ENCODE measurements at places on chromosomes 13 and 19.

DNA sequence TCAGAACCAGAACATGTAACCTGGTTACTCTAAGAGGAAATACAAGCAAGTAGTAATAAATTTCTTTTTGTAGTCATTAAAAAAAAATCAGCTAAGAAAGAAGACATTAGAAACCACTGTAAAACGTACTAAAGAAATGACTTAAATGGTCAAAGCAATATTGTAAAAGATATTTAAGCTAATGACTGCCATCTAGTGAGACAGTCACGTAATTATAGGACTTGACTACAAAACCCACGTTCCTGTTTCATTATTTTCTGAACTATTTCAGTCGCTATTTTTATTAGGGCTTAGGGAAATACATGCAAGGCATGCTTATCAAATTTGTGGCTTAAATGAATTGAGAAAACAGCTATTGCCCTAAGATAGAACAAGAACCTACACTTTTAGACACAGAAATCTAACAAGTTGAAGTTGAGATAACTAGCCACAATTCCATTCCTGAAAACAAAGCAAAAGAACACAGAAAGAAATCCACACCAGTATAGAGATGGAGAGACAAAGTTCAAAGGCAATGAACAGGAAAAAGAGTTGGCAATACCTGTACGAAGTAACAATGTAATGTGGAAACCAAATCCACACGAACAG lies 17.9 kb downstream of the ALG5 start:
- no peak for DNase-seq

GRCh38 chr13:45406421-45406820 lies 11.8 kb downstream of the SLC25A30 start:
- no peak for DNase-seq

DNA sequence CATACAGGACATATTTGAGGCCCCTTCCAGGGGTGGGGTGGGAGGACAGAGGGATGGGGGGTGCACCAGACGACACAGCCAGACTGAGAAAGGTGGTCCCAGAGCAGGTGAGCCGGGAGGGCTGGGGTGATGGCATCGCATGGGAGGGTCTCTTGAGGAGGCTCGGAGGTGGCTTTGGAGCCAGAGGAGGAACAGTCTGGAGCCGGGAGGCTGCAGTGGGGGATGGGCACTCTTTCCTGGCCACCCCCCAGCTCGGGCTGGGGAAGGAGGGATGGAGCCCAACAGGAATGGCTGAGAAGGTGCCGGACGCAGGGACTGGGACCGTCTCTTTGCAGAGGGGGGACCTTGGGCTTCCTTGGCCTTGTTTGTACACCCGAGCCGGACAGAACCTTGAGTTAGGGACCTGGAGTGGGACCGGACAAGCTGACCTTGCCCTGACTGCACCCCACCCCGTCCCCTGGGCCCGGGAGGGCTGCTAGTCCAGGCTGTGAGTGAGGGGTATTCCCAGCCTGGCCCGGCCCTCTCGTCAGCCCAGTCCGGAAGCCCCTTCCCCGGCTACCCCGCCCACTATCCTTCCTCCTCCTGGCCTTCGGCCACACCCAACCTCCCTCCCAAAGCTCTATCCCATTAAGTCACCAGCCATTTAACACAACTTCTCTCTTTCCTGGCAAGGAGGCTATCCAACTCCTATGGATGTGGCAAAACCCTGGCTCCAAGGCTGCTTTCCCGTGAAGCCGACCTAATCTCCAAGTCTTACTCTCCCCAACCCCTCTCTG lies 816 bp upstream of the TBXA2R start:
- no peak for DNase-seq

GRCh38 chr19:31693131-31693932 lies 344.1 kb upstream of the TSHZ3 start:
- DNase-seq, result no peak

GRCh38 chr13:42275506-42275905 lies 3.6 kb downstream of the AKAP11 start:
- no peak for DNase-seq

- no peak for DNase-seq
These were observed 20.8 kb downstream of the LAIR2 start for GRCh38 chr19:54523403-54523802.

- DNase-seq, result no peak
These were observed 42.9 kb downstream of the WASF3 start for GRCh38 chr13:26600343-26600742.

- DNase-seq, result peak; percentile 80
These were observed 43.4 kb downstream of the DHRS12 start for GRCh38 chr13:51760592-51760991.

DNA sequence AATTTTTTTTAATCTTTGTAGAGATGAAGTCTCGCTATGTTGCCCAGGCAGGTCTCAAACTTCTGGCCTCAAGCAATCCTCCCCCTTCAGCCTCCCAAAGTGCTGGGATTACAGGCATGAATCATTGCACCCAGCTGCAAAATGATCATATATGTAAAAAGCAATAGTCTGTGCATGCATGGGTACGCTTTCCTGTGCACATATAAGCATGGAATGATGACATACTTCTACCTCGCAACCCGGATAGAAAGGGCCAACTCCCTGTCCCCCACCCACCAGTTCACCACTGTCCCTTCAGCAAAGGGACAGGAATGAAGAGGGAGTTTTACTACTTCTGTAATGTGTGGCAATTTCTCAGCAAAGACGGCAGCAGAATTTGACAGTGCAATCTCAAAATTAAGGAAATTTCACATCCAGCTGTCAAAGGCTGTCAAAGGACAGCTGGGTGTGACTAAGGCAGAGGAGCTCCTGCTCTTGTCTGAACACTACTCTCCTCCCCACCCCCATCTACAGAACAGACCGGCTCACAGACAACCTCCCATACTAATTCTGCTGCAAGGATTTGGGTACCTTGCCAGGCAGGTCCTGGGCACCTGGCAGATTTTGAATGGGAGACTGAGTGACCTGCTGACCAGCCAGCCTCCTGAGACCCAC lies 95.6 kb downstream of the TSHZ3 start:
- no peak for DNase-seq

- no peak for DNase-seq
These were observed 5.9 kb upstream of the CIRBP start for GRCh38 chr19:1263188-1263587.

- DNase-seq, result no peak
These were observed 102.0 kb downstream of the DCLK1 start for GRCh38 chr13:36029166-36029565.

- no peak for DNase-seq
These were observed 2.9 kb downstream of the TGFB1 start for GRCh38 chr19:41350735-41351338.

GRCh38 chr13:43058318-43058674 lies 34.9 kb downstream of the DNAJC15 start:
- DNase-seq, result no peak

GRCh38 chr13:69970520-69970919 lies 137.1 kb upstream of the ATXN8OS start:
- DNase-seq, result peak; percentile 10

DNA sequence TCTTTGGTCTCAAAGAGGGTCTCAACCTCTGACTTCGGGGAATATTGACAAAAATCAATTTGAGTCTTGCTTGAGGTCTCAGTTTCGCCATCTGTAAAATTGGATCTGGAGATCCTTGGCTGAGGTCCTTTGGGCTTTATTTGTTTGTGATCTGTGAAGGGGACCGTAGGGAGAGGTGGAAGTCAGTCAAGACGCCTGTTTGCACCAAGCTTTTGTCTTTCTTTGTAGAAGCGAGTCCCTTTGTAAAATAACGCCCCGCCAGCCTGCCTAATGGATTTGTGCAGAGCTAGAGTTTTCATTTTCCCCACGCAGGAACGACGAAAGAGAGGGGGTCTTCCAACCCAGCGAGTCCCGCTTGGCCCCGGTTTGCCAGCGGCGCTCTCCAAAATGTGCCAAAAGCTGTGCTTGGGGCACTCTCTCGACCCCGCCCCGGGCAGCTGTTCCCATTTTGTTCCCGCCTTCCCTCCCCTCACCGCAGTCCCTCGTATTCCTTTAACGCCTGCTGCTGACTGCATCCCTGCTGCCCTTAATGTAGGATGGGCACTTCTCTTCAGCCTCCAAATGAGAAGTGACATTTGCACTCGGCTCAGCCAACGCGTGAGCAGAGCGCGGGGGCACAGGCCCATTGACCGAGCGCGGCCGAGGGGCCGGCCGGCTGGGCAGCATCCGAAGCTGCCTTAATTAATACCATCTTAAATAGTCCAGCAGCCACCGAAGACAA lies 13.0 kb downstream of the ZIC5 start:
- no peak for DNase-seq

DNA sequence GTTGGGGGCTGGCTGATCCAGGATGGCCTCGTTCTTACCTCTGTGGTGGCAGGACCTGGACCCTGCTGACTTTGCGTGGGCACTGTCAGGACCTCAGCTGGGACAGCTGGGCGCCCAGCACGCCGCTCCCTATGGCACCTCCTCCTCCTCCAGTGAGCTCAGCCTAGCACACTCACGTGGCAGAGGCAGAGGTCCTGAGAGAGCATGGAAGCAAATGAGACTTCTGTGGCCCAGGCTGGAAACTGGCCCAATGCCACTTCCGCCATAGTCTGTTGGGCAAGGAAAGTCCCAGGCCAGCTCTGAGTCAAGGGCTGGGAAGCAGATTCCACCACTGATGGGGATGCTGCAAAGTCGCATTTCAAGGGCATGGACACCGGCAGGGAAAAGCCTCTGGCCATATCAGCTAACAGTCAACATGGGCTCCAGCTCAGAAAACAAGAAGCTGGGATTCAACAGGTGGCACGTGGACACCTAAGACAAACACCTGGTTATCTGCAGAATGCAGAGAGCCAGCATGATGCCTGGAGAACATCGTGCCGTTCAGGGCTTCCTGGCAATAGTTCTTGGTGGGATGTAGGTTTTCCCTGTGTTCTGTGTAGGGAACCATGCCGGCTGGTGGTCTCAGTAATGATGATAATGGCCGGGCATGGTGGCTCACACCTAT lies 16.7 kb downstream of the MYBPC2 start:
- no peak for DNase-seq

DNA sequence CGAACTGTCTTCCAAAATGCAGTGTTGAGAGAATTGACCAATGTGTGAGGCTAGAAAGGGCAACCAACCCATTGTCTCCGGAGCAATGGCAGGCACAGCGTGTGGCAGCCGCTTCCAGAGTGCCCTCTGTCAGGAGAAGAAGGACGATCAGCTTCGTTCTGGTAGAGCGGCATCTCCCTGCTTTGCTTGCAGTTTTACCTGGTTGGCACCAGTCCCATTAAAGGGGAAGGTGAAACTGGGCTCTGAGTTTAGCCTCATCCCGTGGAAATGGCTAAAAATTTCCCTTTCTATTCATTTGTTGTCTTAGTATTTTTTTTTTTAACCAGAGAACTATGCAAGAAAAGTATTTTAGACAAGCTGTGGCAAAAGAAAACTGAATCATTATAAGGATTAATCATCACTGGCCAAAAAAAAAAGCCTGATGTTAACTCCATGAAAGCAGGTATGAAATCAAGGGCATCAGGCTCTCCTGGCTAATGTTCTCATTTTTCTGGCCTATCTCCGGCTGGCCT lies 81.5 kb upstream of the SLC7A1 start:
- DNase-seq, result no peak

- DNase-seq, result no peak
These were observed 588 bp downstream of the DNASE2 start for GRCh38 chr19:12880551-12881171.

GRCh38 chr19:1447504-1447903 lies 2.4 kb upstream of the APC2 start:
- DNase-seq, result no peak

DNA sequence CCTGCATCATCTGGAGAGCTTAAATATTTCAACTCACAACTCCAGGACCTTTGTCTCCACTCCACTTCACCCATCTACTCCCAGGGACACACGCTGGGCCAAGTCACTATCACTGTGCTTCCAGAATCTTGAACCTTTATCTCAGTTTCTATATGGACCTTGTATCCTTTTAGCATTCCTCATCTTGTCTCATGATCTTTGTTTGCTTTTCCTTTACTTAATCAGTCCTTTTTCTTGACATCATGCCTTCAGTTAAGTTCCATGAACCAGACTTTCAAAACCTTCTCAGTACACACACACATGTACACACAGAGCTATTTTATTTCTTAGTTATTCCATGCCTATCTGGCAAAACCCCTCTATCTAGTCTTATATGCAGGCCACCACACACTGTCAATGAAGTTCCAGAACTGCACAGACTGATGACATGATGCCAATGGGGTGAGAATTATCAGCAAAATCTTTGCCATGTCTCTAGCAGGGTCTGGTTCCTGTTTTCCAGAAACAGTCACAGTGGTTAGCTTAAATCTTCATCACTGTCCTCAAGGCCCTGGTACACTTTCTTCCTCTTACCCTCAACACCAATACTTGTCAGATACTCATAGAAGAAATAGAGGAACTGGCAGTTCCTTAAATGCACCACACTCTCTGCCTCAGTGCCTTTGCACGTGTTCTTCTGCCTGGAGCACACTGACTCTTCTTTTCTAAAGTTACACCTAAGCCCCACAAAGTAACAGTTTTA lies 77.6 kb upstream of the STARD13 start:
- no peak for DNase-seq

DNA sequence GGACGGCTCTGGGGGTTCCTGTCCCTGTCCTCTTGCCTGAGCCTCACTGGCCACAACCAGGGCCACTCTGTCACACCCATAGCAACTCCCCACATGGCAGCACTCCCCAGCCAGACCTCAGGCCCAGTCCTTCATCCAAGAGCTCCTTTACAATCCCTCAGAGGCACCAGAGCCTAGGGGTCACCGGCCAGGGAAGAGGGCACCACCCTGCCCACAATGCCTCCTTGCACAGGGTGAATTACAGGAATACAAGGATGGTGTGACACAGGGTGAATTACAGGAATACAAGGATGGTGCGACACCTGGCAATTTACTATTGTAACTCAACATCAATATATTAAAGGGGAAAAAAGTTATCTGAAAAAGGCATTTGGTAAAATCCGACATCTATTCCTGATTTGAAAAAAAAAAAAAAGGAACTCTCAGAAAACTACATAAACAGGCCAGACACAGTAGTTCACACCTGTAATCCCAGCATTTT lies 16.5 kb downstream of the MIER2 start:
- no peak for DNase-seq

DNA sequence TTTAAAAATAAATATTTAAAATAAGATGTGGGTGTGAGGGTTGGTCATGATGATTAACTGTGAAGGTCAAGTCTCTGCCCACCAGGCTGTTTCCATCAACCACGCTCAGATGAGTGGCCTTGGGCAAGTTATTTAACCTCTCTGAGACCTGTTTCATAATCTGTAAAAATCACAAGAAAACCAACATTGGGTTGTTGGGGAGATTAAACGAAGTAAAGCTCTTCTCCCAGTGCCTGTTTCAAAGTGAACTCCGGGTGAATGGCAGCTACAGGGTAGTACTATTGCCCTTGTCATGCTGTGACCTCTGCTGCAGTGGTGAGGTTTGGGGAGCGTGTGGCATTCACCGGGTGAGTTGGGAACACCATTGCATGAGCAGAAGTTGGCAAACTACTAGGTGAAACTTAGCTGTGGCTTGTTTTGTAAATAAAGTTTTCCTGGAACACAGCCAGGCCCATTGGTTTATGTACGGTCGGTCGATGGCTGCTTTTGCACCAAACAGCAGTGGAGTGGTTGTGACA lies 153.2 kb downstream of the USP12 start:
- no peak for DNase-seq

DNA sequence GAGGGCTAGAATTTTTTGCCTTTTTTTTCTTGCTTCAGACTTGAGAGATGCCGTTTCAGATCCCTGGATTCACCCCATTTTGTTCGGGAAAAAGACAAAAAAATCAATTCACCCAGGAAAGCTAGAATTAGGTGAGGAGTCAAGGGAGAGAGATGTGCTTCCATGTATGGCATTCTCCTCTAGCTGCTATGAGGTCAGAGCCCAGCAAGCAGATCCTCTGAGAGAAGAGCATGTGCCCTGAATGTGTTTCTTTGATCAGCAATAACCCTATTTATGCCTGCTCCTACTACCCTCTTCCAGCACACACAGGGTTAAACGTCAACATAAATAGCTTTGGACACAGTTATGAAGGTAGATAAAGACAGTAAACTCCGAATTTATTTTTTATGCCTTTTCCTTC lies 53.6 kb downstream of the NDFIP2 start:
- DNase-seq, result no peak
